ENCODE measurements at places on chromosomes 2 and 18.

DNA sequence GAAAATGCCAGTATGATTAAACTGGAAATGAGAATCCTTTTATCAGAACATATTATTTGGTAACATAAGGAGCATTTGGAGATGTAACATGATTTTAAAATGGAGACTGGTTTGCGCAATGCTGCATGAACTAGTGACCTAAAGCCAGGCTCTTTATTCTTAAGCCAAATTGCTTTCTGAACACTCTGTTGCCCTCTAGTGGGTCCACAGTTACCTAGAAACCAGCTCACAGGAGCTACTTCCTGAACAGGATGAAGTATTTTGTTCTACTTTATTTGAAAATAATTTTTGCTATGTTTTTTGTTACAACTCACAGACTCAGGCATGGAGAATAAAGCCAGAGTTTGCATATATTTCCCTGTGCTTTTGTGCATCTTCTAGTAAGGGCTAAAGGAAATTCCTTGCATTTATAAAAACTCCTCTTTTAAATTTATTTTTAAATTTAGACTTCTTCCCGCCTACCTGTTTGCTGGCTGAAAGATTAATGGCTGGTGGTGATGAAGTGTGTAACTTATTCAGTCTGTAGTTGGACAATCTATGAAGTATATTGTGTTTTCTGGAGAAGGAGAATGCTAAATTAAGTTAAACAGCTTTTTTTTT lies 146.7 kb downstream of the PARD3B start:
- no peak for DNase-seq

- DNase-seq = no peak
Observed at GRCh38 chr2:169795181-169795580, 3.5 kb upstream of the SSB start.

DNA sequence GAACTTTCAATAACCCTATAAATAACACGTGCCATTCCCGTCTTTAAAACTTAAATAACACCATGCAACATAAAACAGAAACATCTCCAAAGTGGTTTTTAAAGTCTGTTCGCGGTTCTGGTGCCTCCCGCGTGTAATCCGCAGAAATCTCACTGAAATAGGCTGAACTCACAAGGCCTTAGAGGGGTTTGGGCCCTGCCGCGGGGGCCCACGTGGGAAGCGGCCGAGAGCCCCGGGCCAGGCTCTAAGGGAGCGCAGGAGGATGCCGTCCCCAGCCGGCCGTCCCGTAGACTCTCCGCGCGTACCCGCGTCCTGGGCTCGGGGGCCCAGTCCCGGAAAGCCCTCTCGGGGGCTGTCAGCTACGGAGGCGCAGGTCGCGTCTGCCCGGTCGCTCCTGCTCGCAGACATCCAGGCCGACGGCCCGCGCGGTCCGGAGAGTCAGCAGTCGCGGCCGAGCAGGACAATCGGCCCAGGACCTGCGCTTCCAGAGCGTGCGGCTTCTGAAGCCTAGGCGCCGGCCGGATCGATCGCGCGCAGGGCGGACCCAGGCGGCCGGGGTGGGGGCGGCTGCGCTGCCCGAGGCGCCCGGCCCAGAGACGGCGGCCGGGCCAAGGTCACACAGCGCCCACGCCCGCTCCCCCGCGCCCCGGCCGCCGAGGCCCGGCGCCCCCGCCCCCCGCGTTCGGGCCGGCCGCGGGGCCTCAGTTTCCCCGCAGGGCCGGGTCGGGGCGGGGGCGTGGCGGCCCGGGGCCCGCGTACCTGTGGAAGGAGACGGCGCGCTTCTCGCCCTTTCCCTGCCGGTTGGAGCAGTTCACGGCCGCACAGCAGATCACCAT lies 558 bp downstream of the THAP4 start:
- DNase-seq = no peak

GRCh38 chr2:183149489-183149888 lies 25.2 kb downstream of the NUP35 start:
- DNase-seq = no peak

DNA sequence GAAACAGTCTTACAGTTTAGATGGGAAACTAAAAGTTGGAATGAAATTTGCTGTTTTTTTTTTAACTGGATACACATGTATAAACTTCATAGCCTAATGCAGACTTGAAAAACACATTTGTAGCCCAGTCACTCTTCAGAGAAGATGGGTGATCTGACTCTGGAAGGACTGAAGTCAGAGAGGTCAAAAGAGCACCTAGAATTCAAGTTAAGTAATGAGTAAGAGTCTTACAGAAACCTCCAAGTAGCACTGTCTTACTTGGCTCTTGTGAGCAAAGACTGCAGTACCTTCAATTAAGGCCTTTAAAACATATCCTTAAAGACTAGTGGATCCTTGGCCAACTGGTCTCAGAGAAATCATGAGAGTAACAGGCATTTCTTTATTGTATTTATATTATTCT lies 41.9 kb downstream of the TRAPPC8 start:
- DNase-seq = no peak

DNA sequence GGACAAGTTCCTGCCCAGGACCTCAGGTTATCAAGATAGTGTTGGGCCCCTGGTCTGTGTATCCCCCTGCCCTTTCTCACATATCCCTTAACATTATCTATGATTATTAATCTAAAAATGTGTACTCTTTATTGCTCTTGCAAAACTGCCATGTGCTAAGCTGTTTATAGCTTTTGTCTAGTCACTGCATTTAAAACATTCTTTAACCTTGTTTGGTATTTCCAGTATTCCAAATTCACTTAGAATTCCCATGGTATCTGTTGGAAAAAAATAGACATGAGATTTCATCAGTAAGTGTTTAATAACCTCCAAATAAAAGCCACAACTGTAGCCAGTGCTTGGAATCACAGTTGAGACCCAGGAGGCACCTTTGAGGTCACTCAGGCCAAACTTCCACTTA lies 16.2 kb upstream of the GLS start:
- no peak for DNase-seq

DNA sequence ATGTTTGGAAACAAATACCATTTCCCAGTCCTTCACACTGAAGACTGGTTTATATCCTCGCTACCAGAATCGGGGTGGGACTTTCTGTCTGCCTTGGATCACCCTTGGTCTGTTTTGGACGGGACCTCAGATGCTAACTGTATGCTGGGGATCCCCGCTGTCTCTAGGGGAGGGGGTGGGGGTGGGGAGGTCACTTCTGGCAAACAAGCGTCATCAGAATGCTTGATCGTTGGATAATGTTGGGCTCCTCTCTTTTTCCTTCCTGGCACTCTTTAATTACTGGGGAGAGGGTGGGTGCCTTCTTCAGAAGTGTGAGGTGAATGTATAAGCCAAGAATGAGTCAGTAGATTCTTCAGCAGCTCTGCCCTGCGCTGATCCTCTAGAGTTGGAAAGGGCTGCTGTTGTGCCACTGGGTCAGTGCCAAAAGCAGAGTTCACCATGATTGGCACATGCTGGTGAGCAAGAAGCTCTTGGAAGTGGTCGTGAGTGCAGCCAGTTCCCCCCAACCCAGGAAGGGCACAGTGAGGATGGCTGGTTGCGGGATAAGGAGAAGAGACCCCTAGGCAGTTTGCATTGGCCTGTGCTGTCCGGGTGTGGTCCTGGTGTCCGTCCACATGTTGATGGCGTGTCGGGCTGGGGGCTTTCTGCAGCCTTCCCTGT lies 32.2 kb downstream of the DGKD start:
- no peak for DNase-seq

DNA sequence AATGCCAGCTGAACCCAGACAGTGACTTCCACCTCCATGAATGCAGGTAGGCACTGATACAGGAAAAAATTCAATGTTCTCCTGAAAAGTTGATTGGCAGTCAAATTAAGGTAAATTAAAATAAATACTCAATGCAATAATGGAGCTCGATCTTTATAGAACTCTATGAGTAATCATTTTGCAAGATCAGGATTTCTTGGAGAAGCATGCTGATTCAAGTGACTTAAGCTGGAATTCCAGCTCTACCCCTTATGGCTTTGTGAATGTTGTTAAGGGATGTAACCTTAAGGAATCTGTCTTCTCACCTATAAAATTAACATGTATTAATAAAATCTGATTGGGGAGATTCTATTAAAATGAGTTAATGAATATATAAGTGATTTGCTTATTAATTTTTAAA lies 145.1 kb downstream of the QPCT start:
- DNase-seq = no peak

DNA sequence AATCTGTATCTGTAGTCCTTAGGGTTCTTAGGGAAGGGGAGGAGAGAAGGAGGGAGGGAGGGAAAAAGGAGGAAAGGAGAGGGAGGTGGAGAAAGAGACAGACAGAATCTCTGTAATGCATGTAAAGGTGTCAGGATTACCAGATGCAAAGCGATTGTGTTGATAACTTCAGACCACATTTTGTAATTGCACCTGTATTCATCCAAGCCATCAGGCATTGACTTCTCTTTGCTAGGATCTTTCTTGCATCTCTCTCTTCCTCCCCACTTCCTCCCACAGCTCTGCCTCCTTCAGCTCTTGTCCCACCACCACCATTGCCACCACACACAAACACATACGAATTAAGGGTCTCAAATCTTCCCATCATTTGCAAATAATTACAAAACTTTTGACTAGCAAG lies 91.4 kb downstream of the AOX1 start:
- DNase-seq = no peak

- DNase-seq = no peak
Observed at GRCh38 chr2:144446136-144446535, 73.8 kb downstream of the ZEB2 start.

GRCh38 chr2:176227874-176228273 lies 39.4 kb downstream of the HOXD1 start:
- DNase-seq = no peak

DNA sequence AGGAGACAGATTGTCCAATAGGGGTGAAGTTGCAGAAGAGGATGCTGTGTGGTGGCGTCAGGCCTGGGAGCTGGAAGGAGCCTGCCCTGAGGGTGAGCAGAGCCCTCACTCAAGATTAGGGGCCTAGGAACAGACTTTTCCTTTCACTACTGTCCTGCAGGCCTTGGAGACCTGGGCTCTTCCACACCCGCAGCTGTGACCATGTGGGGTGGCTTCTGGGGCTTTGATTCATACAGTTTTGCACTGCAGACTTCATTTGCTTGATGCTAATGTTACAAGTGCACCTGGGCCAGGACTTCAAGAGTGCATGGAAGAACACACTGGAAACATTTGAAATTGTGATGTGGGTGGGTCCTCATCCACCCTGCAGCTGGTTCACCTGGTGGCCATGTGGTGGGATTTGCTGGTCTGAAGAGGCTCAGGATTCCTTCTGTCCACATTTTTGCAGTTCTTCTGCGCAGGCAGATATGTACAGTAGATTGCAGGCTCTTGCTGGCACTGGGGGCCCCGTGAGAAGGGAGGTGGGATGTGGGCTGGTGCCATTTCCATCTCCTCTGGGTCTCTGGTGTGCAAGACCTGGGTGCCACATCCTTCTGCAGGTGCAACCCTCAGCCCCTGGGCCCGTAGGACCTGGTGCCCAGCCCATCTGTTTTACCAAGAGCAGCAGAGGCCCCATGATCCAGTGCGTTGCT lies 9.9 kb downstream of the GLI2 start:
- DNase-seq = no peak

- no peak for DNase-seq
Observed at GRCh38 chr2:46716927-46717326, 198.7 kb downstream of the MCFD2 start.

- no peak for DNase-seq
Observed at GRCh38 chr2:232501331-232501771, 13.7 kb upstream of the ECEL1 start.

GRCh38 chr18:77065221-77065981 lies 67.2 kb downstream of the MBP start:
- no peak for DNase-seq

DNA sequence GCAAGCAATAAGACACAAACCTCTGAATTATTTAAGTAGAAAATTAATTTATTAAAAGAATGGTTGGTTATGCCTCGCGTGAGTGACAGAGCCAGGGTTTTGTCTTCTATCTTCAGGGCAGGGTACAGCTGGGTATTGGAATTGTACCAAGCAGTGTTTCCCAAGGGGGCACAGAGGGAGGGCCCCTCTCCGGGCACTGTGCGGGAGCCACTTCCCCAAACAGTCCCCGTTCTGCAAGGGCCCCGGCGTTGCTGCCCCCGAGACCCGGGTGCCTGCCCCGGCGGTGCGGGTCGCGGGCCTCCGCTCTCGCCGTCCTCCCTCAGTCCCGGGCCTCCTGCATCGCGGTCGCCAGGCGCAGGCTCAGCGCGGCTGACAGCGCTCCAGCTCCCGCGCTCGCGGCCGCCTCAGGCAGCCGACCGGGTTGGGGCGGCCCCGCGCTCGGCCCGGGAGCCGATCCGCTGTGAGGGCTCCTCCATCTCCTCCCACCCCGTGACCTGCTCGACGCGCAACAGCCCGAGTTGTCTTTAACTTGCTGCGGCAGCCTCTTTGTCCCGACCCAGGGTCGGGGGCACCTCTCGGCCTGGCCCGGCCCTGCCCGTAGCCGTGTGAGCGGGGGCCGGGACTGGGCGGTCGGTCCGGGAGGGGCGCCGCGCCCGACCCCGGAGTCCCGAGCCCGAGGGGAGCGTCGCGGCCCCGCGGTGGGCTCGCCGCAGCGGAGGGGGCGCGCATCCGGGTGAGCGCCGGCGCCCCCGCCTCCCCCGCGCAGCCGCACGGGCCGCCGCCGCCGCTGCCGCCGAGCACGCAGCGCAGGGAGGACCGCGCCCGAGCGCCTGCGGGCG lies 620 bp upstream of the GALNT1 start:
- DNase-seq = peak; percentile 35

DNA sequence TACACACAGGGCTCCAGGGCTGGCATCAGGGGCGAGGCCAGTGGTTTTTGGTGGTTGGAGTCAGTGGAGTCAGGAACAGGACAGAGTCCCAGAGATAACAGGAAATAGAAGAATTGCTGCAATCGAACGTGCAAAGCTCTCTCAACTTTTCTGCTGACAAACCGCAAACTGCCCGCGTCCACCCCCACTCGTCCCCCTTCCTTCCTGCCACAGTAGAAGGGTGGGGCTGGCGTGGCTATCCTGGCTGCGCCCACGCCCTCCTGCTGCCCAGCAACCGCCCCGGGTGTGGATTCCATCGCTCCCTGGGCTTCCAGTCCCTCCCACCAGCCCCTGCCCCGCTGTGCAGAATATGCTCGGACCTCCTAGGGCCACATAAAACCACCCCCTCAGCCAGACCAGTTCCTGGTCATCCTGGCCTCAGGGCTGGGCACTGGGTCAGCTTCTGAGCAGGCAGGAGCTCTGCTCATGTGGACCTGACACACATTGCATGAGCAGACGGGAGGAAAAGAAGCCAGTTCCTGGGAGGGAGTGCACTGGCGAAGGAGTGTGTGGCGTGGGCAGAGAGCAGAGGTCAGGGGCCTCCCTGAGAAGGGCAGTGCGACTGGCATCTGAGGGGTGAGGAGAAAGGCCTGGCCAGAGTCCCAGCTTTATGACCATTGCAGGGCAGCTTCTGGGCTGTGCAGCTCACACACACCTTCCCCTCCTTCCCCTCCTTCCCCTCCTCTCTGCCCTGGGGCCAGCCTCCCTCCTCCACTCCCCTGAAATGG lies 85.4 kb upstream of the ATG16L1 start:
- DNase-seq = no peak

DNA sequence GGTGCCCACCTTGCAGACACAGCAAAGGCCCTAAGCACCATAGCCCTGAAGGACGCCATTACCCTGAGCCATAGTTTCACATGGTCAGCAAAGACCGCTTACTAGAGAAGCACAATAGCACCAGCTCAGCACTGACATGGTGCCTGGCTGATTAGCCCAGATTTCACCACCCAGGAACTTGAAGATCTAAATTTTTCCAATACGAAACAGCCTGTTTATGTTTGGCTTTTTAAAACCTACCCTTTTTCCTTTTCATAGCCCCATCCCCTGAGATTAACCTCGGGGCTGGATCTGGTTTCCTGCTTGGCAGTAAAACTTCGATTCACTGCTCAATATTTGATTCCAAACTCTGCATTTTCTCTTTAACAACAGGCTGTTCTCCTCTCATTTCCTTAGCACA lies 158.5 kb upstream of the PID1 start:
- DNase-seq = no peak

- no peak for DNase-seq
Observed at GRCh38 chr2:105129722-105130232, 91.9 kb downstream of the MRPS9 start.
